ENCODE measurements at places on chromosomes 5 and 9. TPM values are rescaled to one million over a fixed set of nuclear protein-coding genes. Genes with fewer than 3 reads are reported as not detected.

- DNase-seq, result no peak
Measured at GRCh38 chr5:2755681-2756171, 4.2 kb upstream of the IRX2 start.

The ITGA2 gene
- 8.0 TPM for total RNA-seq

GRCh38 chr9:114696814-114697544, 15.0 kb upstream of the TEX48 start:
- DNase-seq, result no peak

DNA sequence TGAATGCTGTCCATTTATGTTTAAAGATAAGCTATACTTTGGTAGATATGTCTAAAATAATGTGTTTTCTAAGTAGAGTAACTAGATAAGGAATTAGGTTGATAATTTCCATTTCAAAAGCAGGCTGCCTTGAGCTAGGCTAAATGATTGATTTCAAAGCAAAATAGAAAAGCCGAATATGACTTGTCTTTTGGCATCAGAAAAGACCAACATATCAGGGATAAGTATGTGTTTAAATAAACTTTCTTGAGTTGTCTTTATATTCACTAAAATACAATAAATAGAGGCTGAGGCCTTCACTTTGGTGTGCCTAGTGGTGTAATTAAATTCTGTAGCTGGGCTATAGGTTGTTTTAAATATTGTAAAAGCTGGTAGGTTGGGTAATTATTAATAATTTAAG, 569.0 kb downstream of the TAF11L14 start:
- DNase-seq, result no peak

- peak; percentile 61 for DNase-seq
Measured at GRCh38 chr5:43422143-43422542, 10.0 kb upstream of the CCL28 start.

DNA sequence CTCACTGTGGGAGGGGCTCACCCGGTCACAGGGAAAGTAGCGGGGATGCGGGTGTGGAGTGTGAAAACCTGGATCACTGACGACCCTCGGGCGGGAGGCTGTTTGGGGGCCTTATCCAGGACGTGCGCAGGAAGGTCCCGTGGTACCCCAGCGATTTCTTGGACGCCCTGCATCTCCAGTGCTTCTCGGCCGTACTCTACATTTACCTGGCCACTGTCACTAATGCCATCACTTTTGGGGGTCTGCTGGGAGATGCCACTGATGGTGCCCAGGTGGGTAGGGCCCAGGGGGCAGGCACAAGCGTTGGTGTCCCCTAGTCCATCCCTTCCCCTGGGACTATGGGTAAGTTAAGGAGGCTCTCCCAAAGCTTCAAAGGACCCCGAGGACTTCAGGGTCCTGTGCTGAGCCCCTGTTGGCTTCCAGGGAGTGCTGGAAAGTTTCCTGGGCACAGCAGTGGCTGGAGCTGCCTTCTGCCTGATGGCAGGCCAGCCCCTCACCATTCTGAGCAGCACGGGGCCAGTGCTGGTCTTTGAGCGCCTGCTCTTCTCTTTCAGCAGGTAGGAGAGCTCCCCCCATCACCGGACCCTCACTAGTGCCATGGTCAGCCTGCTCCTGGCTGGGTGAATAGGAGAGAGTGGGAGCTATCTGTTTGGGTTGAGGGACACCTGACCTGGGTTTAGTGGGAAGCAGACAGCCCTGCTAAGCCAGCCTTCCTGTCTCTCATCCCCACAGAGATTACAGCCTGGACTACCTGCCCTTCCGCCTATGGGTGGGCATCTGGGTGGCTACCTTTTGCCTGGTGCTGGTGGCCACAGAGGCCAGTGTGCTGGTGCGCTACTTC, 3.9 kb downstream of the SLC4A9 start:
- no peak for DNase-seq

The ZNF782 gene
- total RNA-seq, result 8.2 TPM

GRCh38 chr5:135739383-135739981, 95.0 kb upstream of the SLC25A48 start:
- no peak for DNase-seq

- DNase-seq, result no peak
Measured at GRCh38 chr5:137152616-137153015, 346.5 kb downstream of the SPOCK1 start.

- no peak for DNase-seq
Measured at GRCh38 chr5:74073257-74073656, 447.3 kb downstream of the ARHGEF28 start.

GRCh38 chr5:130164966-130165365, 260.7 kb downstream of the CHSY3 start:
- DNase-seq, result no peak

The SLC27A6 gene
- total RNA-seq, result 0.14 TPM

- no peak for DNase-seq
Measured at GRCh38 chr5:4116834-4117233, 521.2 kb downstream of the IRX1 start.

The PCDHA9 gene
- 0.17 TPM for total RNA-seq

DNA sequence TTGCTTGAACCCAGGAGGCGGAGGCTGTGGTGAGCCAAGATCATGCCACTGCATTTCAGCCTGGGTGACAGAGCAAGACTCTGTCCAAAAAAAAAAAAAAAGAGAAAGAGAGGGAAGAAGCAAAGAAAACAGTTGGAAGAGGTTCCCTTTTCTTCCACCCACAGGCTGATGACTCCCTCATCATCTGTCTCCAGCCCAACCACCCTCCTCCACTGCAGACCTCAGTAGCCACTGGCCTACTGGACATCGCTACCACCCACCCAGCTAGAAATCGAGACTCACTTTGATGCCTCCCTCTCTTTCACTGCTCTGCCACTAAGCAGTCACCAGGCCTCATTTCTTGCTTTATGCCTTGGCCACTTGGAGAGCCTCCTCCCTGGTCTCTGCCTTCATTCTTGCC, 71.2 kb downstream of the NIPSNAP3B start:
- no peak for DNase-seq

DNA sequence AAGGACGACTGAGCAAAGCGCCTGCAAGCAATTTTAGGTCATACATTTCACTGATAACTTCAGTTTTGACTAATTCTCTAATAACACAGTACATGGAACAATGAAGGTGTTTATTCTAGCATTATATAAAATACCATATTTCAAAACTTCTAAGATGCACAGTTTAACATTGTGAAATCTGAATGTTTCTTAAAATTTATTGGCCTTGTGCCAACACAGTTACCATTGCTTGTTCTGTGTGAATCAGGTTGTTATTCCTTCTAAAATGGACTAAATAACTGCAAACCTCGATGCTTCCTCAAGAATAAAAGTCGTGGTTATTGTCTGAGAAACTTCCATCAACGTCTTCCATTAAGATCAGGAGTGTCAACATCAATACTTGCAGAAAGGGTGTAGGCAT, 8.0 kb downstream of the MCC start:
- DNase-seq, result no peak

The NTRK2 gene
- total RNA-seq, result 3.5 TPM

DNA sequence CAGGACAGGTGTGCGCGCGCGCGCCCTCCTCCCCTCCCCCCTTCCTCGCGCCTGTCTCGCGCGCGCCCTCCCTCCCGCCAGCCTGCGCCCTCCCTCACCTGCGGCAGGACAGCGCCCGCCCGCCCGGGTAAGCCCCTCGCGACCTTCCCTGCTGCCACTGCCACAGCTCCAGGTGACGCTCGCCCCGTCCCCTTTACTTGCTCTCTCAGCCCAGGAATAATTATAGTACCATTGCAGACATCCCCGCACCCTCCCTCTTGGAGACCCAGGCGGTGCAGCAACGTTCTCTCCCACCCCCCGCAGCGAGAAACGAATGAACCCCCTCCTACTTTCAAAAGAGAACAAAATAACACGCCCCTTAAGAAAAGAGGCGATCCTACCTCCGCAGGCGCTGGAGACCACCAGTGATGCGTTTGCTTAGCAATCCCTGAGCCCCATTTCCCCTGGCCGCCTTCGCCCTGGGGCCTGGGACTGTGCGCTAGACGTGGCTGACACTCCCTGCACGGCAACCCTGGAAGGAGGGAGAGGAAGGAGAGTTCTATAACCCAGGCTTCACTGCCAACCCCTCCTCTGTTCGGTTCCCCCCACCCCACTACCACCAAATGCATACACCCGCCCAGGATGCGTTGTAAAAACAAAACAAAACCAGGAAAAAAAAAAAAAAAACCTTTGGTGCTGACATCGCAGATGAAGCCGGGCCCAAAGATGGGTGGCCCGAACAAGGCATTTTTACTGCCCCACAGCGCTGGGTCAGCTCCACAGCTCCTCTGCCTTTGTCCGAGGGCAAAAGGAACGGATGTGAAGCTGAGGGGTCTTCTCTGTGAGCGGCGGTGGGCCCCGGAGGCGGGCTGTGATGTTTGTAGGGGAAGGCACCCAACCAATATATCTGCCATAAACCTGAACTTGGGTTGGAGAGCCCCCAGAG, 5.6 kb upstream of the PURA start:
- peak; percentile 90 for DNase-seq

GRCh38 chr5:6377582-6377904, 804 bp downstream of the MED10 start:
- no peak for DNase-seq

DNA sequence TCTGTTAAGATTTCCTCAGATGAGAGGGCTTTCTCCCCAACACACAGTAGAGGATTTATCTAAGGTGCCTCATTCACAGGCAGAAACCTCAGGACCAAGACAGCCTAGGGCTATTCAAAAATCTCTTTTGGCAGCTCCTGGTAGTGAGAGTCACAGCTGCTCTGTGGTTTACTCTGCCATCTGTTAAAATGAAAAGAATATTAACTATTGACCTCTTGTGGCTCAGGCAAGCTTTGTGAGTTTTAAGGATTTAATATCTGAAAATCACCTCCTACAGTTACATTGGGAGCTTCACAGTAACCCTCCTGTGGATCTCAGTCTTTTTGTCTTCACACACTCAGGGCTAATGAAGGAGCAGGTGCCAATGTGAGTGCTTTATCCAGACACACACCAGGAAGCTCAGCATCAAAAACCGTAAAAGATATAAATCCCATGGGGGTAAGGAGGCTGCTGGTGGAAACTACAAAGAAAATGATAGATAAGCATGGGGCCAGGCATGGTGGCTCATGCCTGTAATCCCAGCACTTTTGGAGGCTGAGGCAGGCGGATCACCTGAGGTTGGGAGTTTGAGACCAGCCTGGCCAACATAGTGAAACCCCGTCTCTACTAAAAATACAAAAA, 29.7 kb downstream of the PPP1R2B start:
- no peak for DNase-seq

DNA sequence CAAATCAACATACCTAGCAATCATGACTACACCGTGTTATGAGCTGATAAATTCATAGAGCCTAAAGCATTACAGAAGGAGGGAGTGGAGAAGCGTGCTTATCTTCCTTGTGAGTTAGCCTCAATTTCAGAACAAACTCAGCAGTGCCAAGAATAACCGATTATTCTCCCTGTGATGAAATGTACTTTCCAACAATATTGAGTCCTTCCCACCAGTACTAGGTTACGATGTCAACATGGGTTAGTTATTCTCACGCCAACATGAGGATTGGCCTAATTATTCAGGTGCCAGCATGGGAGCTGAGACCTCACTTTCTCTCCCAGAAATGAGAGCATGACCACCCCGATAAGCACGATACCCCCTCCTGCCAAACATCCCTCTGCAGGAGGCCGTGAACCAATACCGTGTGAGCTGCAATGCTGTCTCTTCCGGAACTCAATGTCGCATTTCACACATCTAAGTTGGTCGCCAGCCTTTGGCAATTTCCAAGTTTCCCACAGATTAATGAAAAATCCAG, 193.7 kb downstream of the ENC1 start:
- DNase-seq, result no peak

The LMNB1 gene
- total RNA-seq, result 81.8 TPM

DNA sequence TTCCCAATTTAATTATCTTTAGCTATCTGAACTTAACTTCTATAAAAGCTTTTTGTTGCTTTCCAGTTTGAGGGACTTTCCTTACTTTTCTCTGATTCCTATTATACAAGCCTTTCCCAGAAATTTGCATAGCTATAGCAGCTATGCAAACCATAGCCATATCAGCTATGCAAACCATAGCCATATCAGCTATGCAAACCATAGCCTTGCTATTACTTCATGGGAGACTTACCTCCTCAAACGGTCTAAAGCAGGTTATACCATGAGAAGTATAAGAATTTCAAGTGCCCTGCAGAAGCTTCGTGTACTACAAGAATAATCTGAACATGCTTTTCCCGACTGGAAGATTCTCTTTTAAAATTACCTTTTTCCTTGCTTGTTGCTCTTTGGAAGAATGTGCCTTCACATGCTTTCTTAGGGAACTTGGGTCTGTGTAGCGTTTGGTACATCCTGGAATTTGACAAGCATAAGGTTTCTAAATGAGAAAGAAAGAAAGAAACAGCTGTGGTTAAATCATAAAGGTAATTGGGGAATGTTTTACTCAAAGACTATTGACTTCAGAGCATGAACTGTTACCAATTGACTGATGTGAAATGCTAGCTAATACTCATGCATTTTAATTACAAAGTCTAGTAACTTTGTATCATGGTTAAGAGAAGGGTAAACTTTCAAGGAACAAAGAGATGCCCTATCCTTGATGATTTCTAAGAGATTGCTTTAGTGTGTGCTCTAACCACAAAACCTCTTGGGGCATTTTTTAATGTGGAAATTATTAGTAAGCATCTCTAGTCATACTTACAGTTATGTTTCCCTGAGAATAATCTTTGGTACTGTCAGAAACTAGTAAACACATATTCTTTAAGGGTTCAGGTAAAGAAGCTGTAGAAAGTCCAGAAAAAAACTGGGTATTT, 367.6 kb downstream of the GLIS3 start:
- DNase-seq, result no peak

The FAXDC2 gene
- total RNA-seq, result 18.1 TPM

The PCAT7 gene
- 0.60 TPM for total RNA-seq

DNA sequence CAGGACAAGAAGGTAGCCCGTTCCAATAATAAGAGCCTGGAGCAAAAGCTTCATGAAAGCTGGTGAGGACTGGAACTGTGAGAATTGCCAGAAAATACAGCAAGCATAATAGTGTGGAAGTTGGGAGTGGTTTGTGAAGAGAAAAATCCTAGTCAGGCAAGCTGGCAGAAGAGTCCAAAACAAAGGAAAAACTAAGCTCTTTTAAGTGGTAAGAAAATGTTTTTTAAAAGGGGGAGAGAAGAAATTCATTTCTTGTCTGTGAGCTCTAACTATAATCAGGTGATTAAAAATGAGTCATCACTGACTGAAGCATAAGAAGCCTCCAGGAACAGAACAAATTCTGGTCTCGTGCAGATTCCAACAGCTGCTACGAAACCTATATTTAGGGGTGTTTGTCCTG, 102.6 kb downstream of the CAAP1 start:
- DNase-seq, result no peak

DNA sequence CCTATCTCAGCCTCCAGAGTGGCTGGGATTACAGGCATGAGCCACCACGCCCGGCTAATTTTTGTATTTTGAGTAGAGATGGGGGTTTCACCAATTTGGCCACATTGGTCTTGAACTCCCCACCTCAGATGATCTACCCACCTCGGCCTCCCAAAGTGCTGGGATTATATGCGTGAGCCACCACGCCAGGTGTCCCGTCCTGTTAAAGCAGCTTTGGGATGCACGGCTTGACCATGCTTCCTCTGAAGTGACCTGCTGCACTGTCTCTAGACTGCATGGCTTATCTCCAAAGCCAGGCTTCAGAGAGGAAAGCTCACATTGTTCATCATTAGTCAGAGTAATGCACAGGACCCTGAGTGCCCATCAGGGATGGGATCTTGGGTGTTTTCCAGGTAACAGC, 45.4 kb downstream of the SEMA4D start:
- DNase-seq, result no peak

The PFN3 gene
- not detected for total RNA-seq

All from mucosa of descending colon (tissue), 3 donors.